Effector CD8-positive, alpha-beta T cell (primary cell): ENCODE measurements at places on chromosomes 3 and 15.

- DNase-seq = no peak
Observed at GRCh38 chr15:54288049-54288448, 309.8 kb downstream of the UNC13C start.

DNA sequence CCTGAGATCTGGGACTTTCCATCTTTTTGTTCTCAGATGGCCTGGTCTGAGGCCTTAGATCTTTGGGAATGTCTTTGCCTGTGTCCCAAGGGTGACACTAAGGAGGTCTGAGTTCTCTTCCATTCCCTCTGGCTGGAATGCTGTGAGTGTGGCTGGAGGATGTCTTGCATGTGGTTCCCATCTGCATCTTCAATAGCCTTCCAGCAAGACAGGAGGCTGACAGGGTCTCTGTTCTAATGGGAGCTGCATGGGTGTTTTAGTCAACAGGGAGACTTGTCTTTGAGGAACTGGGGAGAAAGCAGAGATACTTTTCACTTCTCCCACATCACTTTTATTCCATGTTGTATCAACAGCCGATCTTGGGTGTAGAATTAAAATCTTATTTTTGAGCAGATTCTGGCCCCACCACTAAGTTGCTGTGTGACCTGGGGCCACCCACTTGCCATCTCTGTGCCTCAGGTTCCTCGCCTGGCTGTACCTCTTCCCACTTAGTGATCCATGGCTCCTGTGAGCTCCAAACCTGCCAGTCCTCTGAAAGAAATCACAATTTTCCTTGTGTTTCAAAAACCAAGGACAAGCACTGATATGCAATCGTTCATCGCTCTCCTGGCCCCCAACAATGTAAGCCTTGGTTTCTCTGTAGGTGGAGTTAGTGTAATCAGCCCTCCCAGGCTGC is 75.2 kb downstream of the LSM3 start:
- no peak for DNase-seq

GRCh38 chr3:9731206-9732079 is at the start of gene BRPF1:
BRPF1 (plus strand) TSS chr3:9731735; CDS start chr3:9734141, 2,406 bp downstream.
- DNase-seq = peak; percentile 98

GRCh38 chr3:143657391-143657790 is 190.9 kb downstream of the SLC9A9 start:
- DNase-seq = no peak

GRCh38 chr15:48507416-48508065 is 138.0 kb downstream of the FBN1 start:
- DNase-seq = no peak

- no peak for DNase-seq
Observed at GRCh38 chr15:59632714-59633113, 21.1 kb downstream of the GCNT3 start.

DNA sequence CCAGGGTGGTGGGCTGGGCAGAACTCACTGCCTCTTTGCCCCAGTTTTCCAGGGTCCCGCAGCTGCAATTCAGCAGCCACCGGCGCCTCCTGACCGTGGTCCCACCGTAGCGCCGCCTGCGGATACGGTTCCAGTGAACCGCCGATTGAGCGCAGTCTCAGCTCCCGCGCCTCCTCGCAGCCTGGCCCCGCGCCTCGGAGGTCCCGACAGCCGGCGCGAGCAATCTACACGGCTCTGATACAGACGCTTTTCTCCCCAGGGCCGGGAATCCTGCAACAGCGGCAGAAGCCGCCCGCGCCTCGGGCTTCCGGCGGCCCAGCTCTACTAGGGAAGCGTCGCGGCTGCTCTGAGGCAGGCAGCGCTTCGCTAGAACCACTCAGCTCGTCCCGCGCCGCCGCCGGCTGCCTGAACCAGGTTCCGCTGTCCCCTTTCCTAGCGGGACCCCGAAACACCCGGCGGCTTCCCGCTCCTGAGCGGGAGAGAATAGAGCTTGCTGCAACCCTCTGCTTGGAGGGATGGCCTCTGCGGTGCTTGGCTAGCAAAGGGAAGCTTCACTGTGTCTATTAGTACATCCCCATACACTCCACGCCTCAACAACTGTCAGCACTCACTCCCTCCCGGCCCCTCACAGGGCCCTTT is 3.1 kb downstream of the FOXL2NB start:
- no peak for DNase-seq

GRCh38 chr3:112379020-112379690 is 46.2 kb downstream of the CD200 start:
- DNase-seq = no peak

GRCh38 chr3:114456742-114457141 is 162.9 kb downstream of the TIGIT start:
- no peak for DNase-seq

DNA sequence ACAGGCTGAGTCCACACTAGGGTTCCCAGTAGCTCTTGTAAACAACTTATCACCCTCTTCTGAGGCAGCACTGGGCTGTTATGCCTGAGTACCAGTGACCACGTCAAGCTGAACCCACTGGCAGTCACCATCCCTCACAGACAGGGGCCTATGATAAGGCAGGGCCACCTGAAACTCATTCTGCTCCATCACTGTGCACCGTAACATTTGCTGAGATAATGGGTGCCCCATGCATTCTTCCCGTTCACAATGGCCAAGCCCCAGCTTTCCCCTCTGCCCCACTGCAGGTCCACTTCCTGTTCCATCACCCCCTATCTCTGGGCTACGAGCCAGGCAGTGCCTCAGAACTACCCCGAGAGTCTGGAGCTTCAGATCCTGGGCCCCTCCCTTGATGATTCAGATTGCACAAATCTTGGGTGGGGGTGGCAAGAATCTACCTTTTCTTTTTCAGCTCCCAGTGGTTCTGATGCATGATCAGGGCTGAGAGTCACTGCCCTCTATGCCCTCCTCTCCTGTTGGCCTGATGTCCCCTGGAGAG is 158.0 kb downstream of the RAB11A start:
- DNase-seq = no peak

DNA sequence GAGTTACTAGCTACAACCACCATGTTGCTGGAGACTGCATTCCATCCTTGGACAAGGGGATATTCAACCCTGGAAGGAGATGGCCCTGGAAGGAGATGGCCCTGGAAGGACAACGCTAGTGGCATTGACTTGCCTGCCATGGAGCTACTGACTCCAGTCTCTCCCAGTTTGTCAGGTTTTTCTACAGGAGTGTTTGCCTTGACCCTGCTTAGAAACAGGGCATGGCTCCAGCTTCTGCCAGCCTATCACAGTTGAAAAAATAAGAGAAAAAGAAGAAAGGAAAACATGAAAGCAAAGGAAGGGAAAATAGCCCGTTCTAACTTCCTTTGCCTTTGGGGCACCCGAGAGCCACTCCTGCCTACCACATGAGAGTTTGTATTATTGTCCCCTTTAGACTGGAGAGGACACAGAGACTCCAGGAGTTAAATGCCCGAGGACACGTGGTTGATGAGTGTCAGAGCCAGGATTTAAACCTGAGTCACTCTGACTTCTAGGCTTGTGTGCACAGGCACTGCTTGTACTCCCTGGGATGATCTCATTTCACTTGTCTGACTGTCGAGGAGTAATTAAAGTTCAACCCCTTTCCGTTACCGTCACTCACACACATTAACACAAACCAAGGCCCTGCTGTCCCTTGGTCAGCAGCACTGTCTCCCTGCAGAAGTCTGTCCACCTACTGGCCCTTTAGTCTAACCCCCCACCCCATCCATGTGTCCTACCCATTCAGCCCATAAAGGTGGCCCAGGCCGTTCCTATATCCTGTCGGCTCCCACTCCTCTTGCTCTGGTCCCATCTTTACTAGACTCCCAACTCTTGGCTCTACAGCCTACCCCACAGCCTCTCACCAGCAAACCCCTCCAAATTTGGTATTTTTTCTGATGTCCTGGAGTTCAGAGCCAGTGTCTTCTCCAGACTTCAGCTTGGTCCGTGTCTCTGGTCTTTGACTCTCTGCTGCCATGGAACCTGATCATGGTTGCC is 46.1 kb downstream of the C2CD4A start:
- DNase-seq = no peak

- DNase-seq = no peak
Observed at GRCh38 chr3:153628591-153628990, 466.6 kb downstream of the RAP2B start.

GRCh38 chr15:75346796-75347221 is at the start of gene NEIL1:
NEIL1 (plus strand) TSS chr15:75347039; CDS start chr15:75348906, 1,867 bp downstream.
- DNase-seq = no peak

GRCh38 chr3:106010829-106011228 is 142.0 kb upstream of the CBLB start:
- no peak for DNase-seq

GRCh38 chr15:95857124-95857757 is 473.3 kb upstream of the NR2F2 start:
- no peak for DNase-seq

DNA sequence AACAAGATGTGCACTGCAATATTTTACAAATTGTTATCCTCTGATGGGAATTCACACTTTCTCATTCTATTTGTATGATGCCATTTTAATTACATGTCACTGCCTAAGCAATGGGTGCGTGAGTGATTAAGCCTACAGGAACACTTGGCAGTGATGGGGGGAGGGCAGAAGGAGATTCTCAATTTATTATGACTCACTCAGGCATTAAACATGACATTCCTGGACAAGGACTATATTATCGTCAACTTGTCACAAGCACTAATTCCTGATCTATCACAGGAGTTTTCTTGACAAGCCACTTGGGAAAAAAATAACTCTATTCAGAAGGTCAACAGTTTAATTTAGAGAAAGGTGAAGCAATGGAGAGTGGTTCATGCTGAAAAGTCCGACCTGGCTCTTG is 556.8 kb downstream of the NSUN3 start:
- no peak for DNase-seq

- no peak for DNase-seq
Observed at GRCh38 chr3:29978036-29978435, 628.4 kb upstream of the TGFBR2 start.

DNA sequence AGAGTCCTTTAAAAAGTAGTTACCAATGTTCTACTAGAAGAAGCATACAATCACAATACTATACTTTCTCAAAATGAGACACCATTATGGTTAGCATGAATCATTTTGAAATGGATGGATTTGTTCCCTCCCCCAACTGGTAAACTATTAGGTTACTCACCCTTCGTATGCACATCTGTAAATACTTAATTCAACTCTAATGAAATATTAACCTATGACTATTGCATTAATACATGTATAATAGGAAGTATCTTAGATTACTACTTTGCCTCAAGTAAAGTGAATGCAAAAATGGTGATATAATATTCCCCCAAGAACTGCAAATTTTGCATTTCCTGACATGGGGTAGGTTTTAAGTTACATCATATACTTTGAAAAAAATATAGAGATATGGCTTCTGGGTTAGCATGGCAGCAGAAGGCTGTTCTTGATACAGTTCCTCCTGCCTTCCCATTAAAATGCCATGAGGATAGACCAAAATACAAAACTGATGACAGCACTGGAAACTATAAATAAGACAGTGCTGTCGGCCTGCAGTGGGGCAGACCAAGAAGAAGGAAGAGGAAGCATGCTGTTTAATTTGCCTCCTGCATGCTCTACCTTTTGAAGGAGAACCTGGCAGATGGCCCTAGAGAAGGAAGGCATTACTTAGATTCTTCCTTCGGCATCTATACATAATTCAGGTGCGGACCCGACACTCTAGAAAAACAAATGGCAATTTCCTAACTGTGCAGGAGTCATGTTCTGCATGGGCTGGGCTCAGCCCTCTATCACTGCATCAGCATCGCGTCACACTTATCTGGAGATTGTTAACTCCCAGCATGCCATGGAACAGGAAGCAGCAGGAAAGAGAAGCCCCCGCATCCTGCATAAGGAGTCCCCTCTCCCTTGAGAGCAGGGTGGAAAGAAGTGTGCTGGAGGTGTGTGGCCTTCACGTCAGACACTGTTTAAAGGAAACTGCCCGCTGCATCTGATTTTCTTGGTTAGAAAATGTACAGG is 41.8 kb upstream of the NEO1 start:
- DNase-seq = no peak

GRCh38 chr15:62564886-62565633 is 400.0 kb upstream of the C2CD4B start:
- DNase-seq = no peak

DNA sequence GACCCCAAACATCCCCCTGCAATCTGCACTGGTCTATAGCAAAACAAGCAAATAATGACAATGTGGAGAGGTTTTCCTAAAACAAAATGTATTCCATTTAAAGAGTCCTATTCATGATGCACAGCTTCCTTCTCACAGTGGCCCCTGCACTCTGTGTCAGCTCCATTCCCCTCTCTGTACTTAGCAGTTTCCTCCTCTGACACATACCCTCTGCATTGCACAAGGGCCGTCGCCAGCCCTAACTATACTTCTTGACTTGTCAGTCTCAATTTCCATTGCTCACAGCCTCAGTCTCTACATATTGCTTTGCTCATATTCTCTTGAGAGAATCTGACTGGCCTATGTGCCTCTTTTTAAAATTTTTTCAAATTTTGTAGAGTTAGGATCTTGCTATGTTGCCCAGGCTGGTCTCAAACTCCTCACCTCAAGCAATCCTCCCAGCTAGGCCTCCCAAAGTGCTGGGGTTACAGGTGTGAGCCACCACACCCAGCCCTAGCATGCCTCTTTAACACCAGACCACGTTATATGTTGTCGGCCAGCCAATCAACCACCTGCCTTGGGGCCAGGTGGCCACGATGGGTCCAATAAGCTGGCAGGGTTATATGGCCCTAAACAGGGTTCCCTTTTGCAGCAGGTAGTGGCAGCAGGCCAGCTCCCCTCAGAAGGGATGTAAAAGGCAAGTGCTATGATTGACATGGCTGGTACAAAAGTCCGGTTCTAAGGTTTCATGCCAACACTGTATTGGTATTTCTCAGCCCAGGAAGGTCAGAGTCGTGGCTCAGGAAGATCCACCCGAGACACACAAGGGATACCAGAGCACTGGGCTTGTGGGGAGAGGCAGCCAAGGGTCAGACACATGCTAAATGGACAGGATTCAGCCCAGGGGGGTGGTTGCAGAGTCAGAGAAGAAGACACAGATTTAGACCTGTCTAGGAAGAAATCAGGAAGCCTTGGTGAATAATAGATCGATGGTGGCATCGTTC is 59.0 kb upstream of the SMAD3 start:
- DNase-seq = no peak
